ENCODE measurements at places on chromosomes 6 and 20.

DNA sequence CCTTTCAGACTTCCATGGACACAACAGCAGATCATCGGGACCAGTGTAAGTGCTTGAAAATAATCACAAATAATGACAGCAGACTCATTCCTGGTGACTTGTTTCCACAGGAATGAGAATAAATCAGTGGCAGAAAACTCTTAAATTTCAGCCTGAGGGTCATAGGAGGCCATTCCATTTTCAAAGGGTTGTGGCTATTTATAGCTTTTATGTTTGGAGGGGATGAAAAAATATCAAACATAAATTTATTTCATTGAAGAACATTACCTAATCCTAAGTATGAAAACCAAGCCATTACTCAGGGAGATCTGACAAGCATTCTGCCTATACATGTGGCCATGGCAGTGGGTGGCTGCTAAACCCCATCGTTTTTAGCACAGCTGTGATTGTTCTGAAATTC is 173.6 kb upstream of the CNR1 start:
- no peak for DNase-seq

- DNase-seq, result no peak
Observed at GRCh38 chr20:9149087-9149486, 80.2 kb downstream of the PLCB4 start.

DNA sequence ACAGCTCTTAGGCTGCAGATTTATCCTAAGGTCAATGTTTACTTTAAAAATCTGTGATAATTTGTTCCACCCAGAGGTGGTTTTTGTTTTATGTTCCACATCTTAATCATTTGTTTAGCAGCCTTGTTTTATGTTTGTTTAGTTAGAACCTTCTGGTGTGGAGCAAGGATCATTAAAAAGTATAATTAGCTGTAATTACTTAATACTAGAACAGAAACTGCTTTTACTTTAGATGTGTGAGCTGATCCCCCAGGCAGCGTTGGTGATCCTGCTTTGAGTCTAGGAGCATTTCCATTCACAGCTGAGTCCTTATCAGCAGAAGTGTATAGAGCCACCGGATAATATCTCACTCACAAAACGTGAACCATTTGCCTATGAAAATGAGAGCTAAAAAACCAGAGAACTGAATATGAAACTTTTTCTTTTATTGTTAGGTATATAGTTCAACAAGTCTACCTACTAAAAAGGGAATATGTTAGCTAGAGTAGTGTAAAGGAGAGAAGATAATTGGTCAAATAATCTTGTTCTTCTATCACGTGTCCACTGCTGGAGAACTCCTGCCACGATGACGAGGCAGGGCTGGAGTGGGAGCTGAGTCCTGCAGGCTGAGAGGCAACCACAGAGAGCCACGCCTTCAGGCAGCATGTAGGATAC is 78.5 kb downstream of the TRMT11 start:
- DNase-seq, result no peak

DNA sequence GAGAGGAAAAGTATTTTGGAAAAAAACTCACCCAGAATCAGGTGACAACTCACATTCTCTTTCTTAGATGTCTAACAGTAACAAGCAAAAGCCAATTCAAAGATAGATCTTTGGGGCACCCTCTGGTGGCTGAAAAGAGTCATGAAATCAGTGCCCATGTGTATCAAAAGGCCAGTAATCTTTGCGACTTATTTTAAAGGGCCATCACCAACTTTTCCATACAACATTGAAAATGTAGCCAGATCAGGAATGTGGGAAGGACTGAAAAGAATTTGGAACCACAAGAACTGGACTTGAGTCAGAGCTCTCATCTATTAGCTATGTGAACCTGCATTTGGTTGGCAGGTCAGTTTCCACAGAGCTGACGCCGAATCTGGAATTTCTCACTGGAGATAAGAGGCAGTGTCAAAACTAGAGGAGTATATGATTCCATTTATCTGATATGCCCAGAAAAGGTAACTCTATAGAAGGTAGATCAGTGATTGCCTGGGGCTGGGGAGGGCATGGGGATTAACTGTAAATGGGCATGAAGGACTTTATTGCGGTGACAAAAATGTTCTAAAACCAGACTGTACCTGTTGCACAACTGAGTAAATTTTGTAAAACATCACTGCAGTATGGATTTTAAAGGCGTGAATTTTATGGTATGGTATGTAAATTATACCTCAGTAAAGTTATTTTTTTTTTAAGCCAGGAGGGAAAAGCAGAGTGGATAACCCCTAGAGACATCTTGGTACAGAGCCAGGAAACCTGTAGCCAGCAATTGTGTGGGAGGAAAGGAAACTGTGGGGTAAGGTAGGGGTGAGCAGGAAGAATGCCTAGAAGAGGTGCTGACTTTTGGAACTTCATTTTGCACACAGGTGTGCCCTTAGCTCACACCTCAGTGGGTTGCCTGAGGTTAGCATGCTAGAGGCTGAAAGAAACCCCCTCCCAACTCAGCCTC is 117.1 kb upstream of the ASF1A start:
- DNase-seq, result peak; percentile 32

- no peak for DNase-seq
Observed at GRCh38 chr20:20628314-20628713, 84.1 kb downstream of the RALGAPA2 start.
